ENCODE measurements at places on chromosomes 12 and 14.

DNA sequence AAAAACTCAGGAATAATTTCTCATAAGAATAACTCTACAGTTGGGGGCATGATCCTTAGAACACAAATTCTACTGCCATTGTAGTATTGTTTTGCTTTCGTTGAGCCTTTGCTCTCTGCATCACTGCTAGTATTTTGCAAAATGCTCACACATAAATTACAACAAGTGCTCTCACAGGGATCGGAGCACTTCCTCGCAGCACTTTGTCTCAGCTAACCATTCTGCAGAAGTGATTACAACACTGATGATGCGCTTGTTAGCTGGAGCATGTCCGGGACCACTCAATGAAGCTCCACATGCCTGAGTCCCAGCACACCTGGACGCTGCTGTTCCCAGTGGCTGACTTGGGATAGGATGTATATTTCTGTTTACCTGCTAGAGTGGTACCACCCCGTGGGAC is 31.6 kb downstream of the MOAP1 start:
- no peak for DNase-seq

DNA sequence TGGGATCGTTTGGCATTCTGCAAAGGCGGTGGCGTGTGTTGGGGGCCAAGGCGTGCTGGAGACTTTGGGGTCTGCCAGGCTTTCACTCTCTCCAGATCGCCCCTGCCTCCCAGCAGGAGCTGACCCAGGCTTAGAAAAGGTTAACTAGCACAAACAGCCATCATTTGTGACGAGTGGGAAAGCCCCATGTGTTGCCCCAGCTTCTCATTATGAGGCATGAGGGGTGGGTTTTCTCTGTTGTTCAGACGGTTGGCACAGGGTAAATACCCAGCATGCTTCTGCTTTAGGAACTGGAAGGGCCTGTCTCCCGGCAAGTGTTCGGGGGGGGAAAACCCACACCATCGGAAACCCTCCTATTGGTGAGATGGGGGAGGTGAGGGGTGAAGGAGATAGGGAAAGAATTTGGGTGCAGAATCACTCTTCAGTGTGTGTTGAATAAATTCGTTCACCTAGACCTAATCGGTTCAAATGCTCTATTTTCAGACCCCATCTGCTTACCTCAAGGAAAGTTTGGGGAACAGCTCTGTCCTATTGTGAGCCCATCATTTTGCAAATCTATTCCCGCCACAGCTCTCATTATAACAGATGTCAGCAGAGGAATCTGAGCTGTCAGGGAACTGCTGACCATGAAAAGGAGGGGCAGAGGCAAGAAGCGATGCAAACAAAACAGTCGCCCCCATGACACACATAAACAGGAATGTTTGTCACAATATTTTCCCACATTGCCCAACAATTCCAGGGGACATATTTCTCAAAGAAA is 34.7 kb upstream of the C12orf42 start:
- DNase-seq: no peak

DNA sequence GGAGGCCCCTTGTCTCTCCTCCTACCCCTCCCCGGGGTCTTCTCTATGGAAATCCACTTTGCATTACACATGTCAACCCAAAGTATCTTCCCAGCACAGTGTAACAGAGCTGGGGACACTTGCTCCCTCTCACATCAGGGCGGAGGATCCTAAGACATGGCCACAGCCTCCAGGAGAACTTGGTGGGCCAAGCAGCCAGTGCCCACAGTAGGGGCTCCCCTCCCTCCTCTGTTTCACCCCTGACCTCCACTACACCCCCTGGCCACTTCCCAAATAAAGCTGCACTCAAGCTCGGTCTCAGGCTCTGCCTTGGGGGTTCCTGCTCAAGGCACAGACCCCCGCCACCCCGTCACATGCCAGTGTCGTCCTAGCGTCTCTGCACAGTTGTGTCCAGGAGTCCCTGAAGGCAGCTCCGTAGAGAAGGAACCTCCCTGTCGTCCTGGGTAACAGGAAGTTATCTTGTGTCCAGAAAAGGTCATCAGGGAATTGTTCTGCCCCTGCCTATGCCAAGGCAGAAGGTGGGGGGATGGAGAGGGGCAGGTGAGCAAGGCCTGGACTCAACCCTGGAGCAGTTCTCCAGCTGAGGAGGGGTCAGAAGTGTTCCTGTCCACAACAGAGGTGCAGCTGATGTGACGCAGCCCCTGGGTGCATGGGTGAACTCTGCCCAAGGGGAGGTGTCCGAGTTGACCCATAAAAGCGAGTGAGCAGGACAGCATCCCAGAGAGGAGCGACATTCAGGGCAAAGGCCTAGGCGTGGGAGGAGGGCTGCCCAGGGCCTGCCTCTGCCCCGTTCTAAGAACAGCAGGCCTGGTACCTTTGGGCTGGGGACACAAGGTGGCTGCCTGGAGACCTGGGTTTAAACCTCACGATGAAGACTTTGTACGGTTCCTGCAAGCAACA is 25.5 kb downstream of the DIO3 start:
- DNase-seq: no peak

- DNase-seq: no peak
Measured at GRCh38 chr12:62933220-62933601, 1.7 kb downstream of the PPM1H start.

GRCh38 chr14:101489092-101489760 is 72.1 kb upstream of the DIO3 start:
- no peak for DNase-seq

DNA sequence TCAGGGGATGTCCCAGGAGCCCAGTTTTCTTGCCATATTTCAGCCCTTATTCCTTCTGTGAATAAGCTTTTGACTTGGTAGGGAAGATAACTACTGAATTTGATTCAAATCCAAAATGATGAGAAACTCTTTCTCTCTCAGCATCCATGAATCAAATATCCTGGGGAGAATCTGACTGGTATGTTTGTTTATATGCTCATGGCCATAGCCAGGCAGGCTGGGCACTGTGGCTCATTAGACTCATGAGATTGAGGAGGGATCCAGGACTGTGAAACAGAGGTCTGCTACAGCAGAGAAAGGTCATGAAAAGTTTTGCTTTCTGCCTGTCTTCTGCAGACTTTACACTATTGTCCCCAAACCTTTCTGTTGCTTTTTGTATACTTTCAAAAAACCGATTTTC is 346.4 kb upstream of the ATP2B1 start:
- no peak for DNase-seq

- peak; percentile 86 for DNase-seq
Measured at GRCh38 chr14:102776761-102777710, at the start of gene TRAF3. Gene TRAF3, plus strand, starts transcription at chr14:102777449. Its CDS starts 92,753 bp downstream, at chr14:102870202.

- no peak for DNase-seq
Measured at GRCh38 chr12:50099302-50100008, 4.4 kb upstream of the GPD1 start.

DNA sequence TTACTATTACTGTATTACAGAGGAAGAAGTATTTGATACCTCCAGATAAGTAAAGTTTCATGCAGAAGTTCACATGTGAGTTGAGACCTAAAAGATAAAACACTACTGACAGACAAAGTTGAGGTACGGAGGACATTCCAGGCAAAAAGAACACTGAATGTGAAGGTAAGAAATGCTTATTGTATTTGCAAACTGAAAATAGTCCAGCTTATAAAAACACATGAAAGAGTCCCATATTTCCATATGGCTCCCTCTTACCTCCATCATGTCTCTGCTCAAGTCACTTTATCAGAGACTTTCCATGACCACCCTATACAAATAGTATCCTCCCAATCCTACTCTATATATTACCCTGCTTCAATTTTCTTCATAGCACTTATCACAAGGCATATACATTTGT is 35.8 kb downstream of the SENP1 start:
- no peak for DNase-seq

- DNase-seq: no peak
Measured at GRCh38 chr14:88256997-88257950, 65.8 kb downstream of the KCNK10 start.

DNA sequence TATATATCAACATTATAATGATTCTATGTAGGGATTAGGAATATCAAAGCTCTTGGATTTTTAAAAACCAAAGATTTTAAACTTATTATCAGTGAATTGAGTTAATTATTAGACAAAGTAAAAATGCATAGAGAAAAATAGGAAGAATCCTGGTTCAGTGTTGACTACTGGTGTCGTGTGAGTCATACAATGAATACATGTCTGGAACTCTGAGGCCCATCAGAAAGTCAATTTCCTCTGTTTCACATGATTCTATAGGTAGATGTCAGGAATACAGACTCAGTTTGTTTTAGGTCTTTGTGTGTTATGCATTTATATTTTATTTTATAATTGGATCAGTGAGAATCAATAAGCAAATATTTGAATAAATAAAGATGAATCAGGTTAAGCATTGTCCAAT is 84.5 kb upstream of the RTL1 start:
- no peak for DNase-seq

DNA sequence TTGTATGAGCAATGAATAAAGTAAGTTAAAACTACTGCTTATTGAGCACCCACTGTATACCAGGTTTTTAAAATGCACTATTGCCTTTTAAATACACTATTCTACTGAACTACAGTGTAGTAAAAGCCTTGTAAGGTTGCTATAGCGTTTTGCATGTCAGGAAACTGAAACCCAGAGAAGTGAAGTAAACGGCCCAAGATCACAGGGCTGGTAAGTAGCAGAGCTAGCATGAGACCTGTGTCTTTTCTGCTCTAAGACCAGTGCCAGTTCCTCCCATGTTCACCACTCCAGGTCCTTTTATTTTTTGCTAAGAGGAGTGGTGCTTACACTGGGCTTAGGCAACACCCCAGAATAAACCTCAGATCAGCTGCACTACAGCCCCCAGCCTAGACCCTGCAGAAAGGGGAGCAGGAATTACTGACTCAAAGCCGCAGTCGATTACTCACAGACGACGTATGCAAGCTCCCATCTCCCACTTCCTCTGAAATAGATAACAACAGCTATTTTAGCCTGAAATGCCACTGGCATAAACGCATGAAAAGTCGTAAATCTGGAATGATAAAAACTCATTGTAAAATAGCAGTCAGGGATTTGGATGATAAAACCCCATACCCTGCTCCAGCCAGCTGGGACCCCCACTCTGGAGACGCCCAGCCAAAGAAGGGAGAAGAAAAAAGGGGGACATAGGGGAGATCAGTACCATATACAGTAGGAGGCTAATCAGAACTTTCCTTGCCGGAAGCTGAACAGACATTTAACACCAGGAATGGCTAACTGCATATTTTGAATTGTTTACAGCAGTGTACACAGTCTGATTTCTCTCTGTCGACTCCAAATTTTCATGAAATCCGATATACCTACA is 108.3 kb downstream of the NUAK1 start:
- no peak for DNase-seq

- peak; percentile 58 for DNase-seq
Measured at GRCh38 chr12:112303004-112303403, 79.2 kb downstream of the HECTD4 start.

- DNase-seq: peak; percentile 2
Measured at GRCh38 chr14:95993768-95994592, 45.2 kb upstream of the C14orf132 start.

GRCh38 chr12:107080299-107080698 is 13.1 kb downstream of the CRY1 start:
- no peak for DNase-seq
